ENCODE measurements at places on chromosomes 12 and 14.

DNA sequence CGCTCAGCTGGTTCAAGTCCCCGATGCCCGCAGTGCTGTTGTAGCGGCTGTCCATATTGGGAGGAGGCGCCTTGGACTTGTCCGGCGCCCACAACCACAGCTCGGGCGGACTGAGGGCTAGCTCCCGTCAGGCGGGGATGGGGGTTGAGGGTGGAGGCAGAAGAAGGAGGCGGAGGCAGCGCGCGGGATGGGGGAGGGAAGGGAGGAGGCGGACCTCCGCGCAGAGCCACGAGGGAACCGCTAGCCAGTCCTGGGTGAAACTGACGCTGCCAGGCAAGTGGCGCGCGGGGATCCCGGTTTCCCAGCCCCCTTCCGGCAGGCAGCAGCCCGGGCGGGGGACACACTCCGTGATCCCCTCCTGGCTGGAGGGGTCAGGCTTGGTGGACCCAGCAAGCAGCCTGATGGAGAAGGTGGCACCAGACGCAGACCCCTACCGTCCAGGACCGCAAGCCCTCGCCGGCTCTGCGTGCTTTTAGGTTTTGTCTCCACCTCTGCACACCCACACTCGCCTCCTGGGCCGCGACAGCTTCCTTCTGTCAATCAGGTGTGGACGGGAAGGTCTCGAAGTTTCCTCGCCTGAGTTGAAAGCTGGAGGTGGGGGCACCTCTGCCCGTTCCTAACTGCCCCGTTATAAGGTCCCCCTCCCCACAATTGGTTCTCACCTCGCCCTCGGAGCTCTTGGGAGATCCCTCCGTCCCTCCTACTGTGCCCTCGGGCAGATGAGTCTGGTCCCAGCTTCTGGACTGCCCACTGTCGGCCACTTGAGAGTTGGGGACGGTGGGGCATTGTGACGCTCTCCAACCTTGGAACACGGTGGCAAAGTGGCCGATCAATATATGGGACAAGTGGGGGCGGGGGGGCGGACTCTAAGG lies at the start of gene CPNE8:
CPNE8 (minus strand) TSS at position 112 of the 872 bp plus-strand sequence; CDS start at position 55, 57 bp downstream.
- peak; percentile 7 for DNase-seq

GRCh38 chr12:106897082-106897481 lies 58.6 kb upstream of the TMEM263 start:
- DNase-seq = no peak

- no peak for DNase-seq
Measured at GRCh38 chr12:19263672-19264071, 134.1 kb downstream of the PLEKHA5 start.

- DNase-seq = no peak
Measured at GRCh38 chr14:42929806-42930480, 1323.3 kb downstream of the LRFN5 start.

GRCh38 chr12:106251631-106252455 lies 4.0 kb upstream of the CKAP4 start:
- DNase-seq = peak; percentile 42

- peak; percentile 73 for DNase-seq
Measured at GRCh38 chr14:102573591-102574046, 18.8 kb upstream of the RCOR1 start.

DNA sequence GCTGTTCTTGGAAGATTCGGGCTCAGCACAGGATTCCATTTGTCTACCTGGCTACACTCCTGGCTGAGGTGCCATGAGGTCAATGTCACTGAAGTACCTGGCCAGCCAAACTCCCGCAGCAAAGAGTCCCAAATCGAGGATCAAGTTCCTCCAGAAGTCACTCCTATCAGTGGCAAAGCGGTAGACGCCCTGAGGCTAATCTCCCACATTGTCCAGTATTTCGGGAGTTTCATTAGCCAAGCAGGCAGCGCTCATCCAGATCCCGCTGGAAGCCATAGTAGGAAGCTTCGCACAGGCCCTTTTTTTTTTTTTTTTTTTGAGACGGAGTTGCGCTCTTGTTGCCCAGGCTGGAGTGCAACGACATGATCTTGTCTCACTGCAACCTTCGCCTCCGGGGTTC lies 8.9 kb upstream of the AACS start:
- DNase-seq = no peak
